Endodermal cell (in vitro differentiated cells): ENCODE measurements at places on chromosomes 3 and 15.

DNA sequence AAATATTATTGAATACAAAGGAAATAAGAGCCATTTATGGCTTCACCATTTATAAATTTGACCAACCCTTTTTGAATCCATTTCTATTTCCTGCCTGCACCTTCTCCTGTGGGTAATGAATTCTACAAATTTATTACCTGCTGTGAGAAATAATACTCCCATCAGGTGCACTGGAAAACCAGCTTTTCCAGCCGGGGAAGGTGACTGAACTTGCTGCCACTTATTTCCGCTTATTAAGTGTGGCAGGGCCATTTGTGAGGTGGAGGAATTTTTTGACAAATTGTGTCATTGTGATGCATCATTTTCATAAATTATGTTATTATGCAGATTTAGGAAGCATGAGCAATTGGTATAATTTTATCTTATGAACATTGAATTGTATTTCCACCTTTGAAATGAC is 151.1 kb downstream of the SQOR start:
- DNase-seq, result no peak

DNA sequence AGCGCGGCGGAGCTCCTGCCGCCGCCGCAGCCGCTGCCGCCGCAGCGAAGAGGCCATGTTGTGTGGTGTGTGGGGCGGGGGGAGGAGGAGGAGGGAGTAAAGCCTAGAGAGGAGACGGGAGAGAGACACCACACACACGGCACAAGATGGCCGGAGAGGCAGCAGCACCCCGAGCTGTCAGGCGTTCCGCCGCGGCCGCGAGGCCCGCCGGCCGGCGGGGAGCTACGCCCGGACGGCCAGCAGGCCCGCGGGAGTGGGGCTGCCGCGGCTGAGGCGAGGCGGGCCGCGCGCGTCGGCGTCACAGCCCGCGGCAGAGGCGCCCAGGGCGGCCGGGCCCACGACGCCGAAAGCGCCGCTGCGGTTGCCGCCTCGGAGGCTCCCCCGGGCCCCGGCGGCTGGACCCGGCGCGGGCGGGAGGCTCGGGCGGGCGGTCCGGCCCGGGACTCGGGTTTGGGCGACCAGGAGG is 17.4 kb upstream of the CHD2 start:
- DNase-seq, result no peak

DNA sequence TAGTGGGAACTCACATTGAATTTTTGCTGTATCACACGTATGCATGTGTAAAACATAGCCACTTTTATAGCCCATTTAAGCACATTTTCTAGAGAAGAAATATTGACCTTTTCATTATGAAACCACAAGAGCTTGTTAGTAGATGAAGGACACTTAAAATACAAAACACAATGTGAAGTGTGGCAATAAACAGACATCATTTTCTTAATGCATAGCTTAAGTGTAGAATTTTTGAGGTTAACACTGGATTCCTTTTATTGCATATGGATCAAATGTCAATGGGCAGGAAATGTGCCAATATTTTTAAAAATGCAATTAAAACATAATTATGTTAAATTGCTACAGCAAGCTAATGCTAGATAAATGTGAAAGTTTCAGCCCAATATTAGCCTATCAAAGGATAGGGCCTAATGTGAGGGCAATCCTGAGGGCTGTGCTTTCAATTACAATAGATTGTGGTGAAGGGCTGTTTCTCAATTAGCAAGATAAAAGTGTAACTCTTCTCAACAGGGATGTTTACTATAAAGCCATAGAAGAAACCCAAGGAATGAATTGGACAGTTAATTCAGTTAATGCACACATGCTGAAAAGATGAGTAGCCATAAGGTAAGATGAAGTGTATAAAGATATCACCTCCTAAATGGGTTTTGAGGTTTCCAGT is 489.0 kb upstream of the CDIN1 start:
- no peak for DNase-seq

DNA sequence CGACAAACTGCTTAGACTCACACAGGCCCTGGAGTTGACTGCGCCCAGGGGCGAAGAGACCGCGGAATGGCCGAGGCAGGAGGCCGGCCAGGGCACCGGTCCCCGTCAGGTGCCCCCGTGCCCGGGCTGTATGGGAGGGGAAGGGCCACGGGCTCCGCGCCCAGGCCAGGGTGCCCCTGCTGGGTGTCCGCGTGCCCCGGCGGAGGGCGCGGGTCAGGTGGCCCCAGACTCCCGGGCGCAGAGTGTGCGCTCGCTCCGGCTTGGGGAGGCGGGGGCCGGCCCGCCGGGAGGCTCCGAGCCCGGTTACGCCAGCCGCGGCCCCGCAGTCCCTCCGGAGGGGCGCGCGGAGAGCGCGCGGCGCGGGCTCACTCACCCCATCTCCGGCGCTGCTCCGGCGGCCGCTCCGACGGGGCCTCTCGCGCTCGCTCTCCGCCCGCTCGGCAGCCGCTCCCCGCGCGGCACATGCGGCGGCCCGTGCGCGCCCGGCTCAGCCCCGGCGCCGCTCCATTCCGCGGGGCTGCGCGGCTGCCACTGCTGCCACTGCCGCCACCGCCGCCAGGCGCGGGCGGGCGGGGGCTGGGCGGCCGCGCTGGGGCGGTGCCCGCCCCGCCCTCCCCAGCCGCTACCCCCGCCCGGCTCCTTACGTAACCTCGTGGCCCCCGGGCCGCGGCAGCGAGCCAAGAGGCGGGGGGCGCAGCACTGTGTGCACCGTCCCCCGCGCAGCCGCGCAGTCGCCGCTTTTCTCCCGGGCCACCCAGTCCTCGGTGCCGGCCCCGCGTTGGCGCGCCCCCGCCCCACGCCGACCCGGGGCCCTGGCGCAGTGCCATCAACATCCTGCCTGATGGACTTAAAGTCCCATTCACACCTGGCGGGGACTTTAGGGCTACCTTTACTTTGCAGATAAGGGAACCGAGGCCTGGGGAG is at the start of gene HOMER2:
TSS of gene HOMER2 (minus strand) at position 563 of the 924 bp plus-strand sequence. CDS start at position 378, 185 bp downstream.
- DNase-seq, result peak; percentile 81

DNA sequence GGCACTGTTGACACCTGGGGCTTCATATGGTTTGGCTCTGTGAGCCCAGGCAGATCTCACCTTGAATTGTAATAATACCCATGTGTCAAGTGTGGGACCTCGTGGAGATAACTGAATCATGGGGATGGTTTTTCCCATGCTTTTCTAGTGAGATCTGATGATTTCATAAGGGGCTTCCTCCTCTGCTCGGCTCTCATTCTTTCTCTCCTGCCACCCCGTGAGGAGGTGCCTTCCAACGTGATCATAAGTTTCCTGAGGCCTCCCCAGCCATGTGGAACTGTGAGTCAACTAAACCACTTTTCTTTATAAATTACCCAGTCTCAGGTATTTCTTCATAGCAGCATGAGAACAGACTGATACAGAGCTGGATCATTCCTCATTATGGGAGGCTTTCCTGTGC is 655.9 kb upstream of the ADAMTS9 start:
- no peak for DNase-seq

- no peak for DNase-seq
Observed at GRCh38 chr15:101086394-101087171, 165.3 kb downstream of the CHSY1 start.

- DNase-seq, result peak; percentile 45
Observed at GRCh38 chr15:63677778-63678177, 80.6 kb downstream of the FBXL22 start.

DNA sequence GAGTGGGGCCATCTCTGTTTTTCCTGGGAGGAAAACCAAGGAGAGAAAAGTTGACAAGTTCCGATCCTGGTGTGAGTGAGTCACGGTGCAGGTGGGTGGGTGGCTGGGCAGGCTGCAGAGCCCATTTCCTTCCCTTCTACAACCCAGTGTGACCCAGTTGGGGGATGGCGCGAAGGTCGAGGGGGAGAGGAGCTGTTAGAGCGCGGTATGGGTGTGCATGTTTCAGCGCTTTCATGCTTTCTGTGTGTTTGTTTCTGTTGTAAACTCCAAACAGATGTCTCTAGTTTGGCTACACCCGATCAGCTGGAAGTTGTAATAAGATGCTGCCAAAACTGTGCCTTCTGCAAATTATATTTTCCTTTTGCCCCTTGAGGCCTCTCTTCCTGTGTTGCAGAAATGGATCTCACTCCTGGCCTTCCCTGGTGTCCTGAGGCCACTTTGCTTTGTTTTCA is 3.8 kb downstream of the FAM43A start:
- DNase-seq, result no peak

- DNase-seq, result no peak
Observed at GRCh38 chr15:83268147-83268546, 16.3 kb downstream of the BNC1 start.

DNA sequence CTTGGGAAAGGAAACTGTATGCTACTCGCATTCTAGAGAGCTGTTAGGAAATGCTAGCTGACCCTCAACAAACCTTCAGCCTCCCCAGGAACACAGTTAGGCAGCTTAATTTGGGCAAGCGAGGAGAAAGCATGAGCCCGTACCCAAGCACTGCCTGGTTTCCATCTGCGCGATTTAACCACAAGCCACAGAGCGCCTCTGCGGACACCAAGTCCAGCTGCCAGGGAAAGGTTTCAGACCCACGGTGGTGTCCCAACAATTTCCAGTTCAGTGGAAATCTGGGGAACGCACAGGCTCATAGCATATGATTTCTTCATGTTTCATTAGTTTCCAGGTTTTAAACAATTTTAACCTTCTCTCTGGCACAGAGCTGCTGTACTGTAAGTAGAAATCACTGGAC is 617.6 kb downstream of the FHIT start:
- DNase-seq, result no peak

- DNase-seq, result no peak
Observed at GRCh38 chr15:33149919-33150318, 44.6 kb downstream of the FMN1 start.

DNA sequence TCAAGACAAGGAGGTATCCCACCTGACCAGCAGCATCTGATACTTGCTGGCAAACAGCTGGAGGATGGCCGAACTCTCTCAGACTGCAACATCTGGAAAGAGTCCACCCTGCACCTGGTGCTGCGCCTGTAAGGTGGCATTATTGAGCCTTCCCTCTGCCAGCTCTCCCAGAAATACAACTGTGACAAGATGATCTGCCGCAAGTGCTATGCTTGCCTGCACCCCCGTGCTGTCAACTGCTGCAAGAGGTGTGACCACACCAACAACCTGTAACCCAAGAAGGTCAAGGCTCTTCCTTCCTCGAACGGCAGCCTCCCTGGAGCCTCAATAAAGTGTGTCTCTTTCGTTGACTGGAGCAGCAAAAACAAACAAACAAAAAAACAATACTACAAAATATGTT is 2.2 kb upstream of the SLC4A7 start:
- no peak for DNase-seq

DNA sequence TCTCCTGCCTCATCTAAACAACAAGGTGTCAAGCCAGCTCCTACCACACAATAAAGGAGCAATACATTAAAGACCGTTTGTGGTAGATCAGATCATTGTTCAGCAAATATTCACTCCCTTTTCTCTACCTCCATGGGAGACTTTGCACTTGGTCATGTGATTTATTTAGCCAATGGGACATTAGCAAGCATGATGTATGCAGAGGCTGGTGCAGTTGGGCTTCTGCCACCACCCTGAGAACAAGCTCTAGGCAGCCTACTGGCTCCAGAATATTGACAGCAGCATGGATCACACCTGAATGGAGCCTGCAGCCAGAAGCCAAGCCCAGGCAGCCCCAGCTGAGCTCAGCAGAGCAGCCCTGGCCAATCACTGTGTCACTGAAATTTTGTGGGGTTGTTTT is 99.4 kb upstream of the UBE2E2 start:
- DNase-seq, result no peak

GRCh38 chr3:40912461-40912860 is 286.8 kb upstream of the CTNNB1 start:
- no peak for DNase-seq
